ENCODE measurements at places on chromosomes 5 and 9. TPM values are rescaled to one million over a fixed set of nuclear protein-coding genes. Genes with fewer than 3 reads are reported as not detected.

Gene EMB
- 203 TPM for total RNA-seq

Gene DOLK
- total RNA-seq: 9.4 TPM

- no peak for DNase-seq
Measured at GRCh38 chr5:35182910-35183535, 47.3 kb downstream of the PRLR start.

GRCh38 chr9:68706363-68707201, 1.5 kb downstream of the PIP5K1B start:
- DNase-seq: no peak
